ENCODE measurements at places on chromosomes 4 and X.

- DNase-seq: peak; percentile 63
Observed at GRCh38 chrX:149830192-149830873, 48.6 kb downstream of the MAGEA9 start.

DNA sequence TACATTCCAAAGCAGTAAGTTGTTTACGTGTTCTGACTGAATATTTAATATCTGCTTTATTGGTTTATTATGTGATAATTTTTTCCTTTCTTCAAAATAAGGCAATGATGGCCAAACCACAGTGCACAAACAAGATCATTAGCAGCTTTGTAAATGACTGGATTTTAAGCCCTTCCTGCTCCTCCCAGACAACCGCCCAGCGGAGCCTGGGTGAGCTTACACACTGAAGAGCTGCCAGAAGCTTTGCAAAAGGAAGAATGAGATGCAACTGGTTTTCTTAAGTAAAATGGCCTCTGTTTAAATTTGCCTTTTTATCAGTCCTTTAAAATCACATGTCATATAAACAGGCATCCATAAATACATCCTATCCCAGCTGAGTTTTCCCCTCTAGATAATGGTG, 52.2 kb downstream of the SPARCL1 start:
- DNase-seq: no peak

GRCh38 chr4:91997045-91997444, 306.7 kb upstream of the GRID2 start:
- DNase-seq: no peak

DNA sequence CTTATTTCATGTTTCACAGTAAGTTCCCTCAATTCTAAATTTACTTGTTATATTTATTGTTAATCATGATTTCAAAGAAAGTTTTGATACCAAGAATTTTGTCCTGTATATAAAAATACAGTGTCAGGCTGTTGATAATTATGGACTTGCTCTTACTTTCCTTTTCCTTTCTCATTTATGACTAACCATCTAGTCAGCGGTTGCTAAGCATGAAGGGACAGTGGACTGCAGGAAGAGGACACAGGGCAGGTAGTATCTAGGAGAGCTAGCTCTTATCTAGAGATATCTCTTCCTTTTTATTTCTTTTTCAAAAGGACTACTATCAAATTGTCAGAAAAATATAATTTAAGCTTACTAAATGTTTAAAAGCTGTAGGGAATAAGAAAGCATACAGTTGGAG, 1.6 kb downstream of the OPRPN start:
- peak; percentile 16 for DNase-seq

DNA sequence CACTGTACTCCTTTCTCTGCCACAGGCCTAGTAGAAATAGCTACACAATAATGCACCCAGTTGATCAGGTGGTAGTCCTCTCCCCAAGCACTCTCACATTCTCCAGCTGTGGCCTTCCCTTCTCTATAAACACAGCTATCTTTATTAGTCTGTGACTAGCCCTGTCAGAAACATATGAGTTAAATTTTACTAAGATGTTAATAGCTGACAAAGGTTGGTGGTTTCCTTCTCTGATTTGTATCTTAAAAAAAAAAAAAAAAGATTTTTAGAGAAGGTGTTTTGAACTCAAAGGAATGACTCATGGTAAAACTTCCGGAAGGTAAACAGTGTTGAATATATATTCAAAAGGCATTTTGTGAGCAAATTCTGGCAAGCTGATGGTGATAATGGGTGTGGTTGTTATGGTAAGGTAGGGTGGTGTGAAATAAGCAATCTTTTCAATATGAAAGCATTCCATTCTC, 327.4 kb downstream of the PPP3CA start:
- DNase-seq: peak; percentile 64

DNA sequence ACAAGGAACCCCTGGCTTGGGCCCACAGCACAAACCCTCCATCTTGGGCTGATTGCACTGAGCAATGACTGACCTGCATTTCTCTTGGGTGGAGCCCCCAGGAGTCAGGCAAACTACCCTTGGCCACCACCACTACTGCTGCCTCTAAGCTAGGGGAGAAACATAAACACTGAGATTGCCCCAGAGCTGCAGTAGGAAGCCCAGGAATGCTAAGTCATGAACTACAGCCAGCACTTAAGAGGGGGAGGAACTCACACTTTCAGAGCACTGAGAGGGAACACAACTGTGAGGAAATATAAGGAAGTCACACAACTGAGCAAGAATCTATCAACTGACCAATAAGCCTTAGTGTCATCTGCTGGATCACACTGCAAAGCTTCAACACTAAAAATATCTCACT, 111.6 kb upstream of the PPP3CA start:
- DNase-seq: no peak

- DNase-seq: no peak
Observed at GRCh38 chr4:152087335-152087734, 326.5 kb upstream of the GATB start.

DNA sequence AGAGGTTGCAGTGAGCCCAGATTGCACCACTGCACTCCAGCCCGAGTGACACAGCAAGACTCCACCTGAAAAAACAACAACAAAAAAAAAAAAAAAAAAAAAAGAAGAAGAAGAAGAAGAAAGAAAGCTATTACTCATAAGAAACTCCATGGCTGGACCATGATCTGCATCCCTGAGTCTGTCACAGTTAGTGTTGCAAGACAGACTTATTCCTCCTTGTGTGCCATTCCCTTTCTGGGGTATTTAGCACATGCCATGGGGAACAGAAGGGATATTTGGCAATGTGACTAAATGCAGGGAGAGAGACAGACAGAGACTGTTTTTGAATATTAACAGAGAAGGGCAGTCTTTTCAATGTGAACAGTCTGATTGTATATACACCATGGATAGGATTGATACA, 16.7 kb upstream of the PDS5A start:
- DNase-seq: no peak

GRCh38 chr4:48093991-48094416, 40.0 kb downstream of the TXK start:
- DNase-seq: peak; percentile 86

DNA sequence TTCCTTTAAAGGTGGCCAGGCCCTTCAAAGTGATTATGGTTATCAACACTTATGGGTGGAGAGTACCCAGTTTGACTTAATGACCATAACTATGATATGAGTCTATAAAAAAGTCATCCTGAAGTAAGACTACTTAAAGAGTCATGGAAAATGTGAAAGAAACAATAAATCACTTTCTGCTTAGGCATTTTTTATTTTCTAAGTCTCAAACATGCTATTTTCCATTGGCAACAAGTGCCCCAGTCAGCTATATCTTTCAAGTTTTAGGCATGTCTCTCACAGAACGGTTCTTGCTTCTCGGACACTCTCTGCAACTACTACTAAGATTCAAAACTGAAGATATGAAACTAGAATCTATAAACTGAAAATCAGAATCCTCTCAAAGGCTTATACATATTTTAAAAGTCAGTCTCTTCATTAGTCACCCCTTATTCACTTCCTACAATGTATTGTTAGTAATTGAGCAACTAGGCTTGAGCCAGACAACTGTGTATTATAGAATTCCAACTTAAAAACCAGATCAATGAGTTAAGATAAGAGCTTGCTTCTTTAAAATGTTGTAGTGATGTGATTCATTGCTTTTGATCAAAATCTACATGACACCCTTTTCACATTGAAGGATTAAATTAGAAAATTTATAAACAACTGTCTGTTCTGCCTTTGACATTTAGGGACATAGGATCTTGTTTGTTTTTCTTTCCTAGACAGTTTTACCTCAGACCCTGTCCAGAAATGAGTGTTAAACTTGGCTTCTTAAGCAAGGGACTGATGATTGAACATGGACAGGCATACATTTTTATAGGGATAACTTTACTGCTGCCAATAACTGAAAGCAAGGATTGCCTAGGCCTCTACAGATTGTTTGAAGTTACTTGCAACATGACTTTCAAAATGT, 2.9 kb downstream of the ANTXR2 start:
- no peak for DNase-seq

DNA sequence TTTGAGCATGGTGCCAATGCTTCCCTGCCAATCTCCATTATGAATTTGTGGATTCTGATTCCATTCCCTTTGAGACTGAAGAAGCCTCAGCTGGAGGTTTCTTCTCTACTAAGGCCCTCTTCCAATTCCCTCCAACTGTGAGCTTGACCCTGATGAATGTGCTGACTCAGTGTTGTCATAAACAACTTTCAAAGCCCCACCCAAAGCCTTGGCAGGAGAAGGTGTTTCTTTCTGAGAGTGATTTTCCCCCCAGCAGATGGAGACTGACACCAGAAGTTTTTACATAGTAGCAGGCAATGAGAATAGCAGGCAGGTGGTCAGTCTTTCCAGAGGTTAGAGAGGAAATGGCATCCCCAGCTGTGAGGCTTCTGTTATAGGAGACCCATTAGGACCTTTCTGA, 53.1 kb downstream of the OCRL start:
- DNase-seq: peak; percentile 71

DNA sequence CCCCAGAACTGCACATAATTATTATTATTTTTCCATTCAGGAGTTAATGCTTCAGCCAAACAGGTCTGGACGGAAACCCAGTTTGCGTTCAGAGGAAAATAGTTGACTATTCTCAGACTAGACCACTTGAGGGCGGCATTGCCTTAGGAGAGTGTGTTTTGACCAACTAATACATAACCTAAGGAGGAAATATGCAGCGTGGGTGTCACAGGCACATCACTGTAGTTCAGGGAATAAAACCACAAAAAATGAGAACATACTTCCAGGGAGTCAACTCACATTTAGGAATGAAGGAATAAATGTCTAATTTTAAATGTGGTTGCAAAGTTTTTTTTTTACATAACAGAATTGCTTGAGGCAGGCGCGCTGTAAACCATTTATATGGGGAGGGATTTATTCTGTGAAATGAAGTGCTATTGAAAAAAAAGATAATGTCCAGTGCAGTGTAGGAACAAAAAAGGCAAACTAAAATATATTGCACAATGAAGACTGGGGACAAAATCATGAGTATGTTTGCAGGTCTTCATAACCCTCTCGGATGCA, 93.3 kb downstream of the SYNPO2 start:
- peak; percentile 67 for DNase-seq

- no peak for DNase-seq
Observed at GRCh38 chrX:133627673-133628072, 212.4 kb upstream of the GPC4 start.

DNA sequence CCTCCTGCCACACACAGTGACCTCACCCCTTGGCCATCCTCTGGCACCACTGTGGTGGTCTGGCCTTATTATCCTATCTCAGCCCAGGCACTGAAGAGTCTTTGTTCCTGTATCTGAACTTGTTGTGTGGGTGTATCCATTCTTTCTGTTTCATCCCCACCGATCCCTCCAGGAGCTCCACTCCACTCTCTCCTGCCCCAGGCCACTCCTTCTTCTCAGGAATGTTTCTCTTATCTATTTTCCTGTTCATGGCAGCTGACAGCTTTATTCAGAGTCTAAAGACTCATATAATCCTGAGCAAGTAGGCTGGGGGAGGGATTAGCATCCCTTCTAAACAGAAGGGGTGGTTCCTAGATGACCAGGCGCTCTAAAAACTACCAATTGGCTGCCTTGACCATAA, 150.0 kb downstream of the ANAPC10 start:
- DNase-seq: no peak

- DNase-seq: no peak
Observed at GRCh38 chrX:5236749-5237148, 991.9 kb downstream of the NLGN4X start.

DNA sequence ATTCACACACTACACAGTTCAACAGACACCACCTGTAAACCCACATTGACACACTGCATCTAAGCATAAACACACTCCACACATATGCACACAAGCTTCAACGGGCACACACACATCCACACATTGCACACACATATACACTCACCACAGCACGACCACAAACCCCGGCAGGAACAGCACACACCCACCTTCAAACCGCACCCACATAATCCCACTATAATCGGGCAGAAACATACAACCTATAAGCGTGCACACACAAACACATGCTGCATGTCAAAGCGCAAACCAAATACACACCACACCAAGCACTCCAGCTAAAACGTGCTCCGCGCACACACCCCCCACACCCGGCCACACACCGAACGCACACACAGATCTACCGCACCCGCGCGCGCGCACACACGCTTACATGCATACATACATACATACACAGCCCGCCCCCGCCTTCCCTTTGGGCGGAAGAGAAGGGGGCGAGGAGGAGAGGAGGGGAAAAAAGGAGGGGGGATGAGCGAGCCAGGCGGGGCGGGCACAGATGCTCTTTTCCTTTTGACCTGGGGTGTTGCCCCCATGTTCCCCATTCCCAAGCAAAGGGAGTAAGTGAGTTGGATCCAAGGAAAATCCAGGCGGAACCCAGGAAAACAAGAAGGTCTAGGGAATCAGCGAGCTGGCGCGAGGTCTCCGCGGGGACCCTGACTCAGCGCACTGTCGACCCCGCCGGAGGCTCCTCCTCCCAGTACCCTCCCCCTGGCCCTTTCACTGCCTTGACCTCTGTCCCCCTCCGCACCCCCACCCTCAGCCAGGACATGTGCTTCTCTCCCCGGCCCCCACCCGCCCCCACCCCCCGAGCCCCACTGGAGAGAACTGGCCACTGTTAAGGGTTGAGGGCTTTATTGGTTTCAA, 9.9 kb downstream of the ARHGAP36 start:
- no peak for DNase-seq

DNA sequence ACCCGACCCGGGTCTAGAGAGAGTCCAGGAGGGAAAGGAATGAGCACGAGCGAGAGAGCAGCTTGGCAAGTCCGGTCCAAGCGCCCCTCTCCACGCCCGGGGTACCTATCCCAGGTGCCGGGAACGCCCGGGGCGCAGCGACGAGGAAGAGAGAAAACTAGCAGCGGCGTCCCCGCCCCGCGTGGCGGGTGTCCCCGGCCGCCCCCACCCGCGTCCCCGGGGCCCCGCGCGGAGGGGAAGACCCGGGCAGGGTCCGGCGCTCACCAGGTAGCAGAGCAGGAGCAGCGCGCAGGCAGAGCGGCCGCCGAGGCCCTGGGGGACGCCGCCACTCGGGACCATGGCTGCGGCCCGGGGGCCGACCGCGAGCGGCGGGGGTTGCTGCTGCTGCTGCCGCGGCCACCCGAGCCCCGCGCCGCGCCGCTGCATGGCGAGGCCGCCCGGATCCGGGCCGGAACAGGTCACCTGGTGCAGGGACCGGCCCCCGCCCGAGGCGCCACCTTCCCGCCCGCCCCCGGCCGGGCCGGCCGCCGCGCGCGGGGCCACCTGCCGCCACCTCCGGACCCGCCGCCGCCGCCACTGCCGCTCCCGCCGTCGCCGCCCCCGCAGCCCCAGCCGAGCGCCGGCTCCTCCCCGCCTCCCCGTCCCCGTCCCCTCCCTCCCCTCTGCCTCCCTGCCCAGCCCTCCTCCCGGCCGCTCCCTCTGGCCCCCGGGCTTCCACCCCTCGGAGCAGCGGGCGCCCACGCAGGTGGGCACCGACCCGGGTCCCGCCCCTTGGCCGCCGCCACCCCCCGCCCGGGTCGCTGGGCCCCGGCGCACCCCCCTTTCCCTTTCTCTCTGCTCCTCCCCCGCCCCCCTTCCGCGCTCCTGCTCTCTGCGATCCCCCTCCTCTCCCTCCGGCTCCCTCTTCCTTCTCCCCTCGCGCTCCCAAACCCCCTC, at the start of gene SEL1L3:
TSS of gene SEL1L3 (minus strand) at position 578 of the 936 bp plus-strand sequence. CDS start at position 426, 152 bp downstream.
- DNase-seq: no peak

Measured in M059J (cell line).